ENCODE measurements at places on chromosomes 12 and 14. TPM values are rescaled to one million over a fixed set of nuclear protein-coding genes. Genes with fewer than 3 reads are reported as not detected.

DIABLO gene
- total RNA-seq = 29.8 TPM

- no peak for DNase-seq
Observed at GRCh38 chr12:60185060-60185459, 589.2 kb downstream of the SLC16A7 start.

GRCh38 chr14:101884934-101885576 lies 79.3 kb upstream of the DYNC1H1 start:
- DNase-seq = peak; percentile 37

- no peak for DNase-seq
Observed at GRCh38 chr12:86950444-86950843, 694.3 kb upstream of the MGAT4C start.

- no peak for DNase-seq
Observed at GRCh38 chr12:8078398-8078797, 3.7 kb upstream of the NECAP1 start.

DNA sequence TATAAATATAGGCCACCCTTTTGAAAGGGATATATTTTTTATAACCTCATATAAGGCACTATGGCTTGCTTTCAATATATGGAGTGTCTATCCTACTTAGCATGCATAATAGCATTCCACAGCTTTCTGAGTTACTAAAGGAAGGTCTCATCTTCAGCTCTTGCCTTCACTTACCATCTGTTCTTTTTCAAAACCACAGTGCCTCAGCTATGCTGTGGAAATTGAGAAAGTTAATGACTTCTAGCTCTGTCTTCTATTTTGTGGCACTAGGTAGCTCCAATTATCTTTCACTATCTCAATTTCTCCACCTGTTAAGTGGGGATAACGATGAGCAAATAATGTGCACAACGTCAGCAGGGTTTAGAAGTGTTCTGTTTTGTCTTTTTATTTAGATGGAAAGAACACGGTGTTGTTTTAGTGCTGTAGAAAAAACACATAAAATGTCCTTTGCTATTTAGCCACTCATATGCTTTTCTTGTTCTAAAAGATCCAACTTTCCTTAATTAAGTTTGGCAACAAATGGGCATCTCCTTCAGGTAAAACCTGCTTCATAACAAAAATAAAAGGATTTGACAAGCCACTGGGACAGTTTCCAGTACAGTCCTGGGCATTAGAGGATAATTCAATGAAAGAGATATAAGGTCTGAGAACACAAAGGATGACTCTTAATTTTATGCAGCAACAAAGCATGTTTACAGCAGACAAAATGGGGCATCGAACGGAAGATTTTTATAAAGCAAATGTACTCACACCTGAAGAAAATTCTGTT lies 462.0 kb upstream of the SYT1 start:
- DNase-seq = no peak

DTX1 gene
- total RNA-seq = 69.9 TPM

DNA sequence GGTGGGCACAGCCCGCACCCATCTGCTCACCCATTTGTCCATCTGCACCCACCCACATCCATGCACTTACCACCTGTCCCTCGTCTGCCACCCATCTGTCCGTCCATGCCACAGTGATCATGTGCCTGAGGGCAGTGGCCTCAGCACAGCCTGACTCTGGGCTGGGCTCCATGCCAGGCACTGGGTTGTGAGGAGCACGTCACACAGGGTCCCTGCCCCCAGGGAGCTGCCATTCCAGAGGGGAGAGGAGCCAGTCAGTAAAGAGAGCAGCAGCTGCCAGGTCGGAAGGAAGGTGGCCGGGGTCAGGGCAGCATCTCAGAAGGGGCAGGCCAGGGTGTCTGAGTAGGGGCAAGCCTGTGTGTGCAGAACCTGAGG lies 43.6 kb downstream of the FBRSL1 start:
- no peak for DNase-seq

DNA sequence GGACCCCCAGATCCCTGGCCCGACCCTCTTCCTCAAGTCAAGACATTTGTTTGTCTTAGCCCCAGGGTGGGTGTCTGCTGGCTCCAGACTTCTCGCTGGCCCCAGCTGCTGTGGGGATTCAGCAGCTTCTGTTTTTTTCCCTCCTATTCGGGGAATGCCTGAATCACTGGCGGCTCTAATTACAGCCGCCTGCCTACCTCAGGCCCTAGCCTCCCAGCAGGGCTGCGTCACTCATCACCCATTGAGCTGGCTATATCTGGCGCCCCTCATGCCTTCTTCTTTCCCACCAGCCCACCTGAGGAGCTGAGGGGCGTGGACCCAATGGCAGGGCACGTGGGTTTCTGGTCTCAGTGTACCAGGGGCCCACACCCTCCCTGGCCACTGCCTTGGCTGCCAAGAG lies 10.1 kb downstream of the KRT80 start:
- no peak for DNase-seq

- no peak for DNase-seq
Observed at GRCh38 chr12:47896633-47897032, 8.2 kb downstream of the VDR start.

DNA sequence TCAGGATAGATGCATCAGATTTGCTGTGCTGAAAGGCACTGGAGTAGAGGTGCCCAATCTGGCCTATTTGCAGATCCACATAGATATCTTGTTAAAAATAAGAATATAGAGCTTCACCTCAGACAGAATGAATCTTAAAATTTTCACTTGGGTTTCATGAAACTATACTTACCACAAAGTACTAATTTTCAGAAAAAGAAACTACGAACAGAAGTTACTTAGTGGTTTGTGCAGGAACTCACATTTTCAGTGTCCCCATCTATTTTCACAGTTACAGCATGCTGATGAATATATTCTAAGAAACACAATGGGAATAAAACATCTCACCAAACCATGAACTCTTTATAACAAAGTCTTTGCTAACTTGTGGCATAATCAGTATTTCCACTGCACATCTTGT lies 449.4 kb downstream of the RERGL start:
- DNase-seq = no peak
